Right lung (tissue), 10 donors: ENCODE measurements at places on chromosomes 6 and 20. TPM values are rescaled to one million over a fixed set of nuclear protein-coding genes. Genes with fewer than 3 reads are reported as not detected.
A peak's percentile ranks its signal among the peaks of the same experiment; 100 is the strongest.

DNA sequence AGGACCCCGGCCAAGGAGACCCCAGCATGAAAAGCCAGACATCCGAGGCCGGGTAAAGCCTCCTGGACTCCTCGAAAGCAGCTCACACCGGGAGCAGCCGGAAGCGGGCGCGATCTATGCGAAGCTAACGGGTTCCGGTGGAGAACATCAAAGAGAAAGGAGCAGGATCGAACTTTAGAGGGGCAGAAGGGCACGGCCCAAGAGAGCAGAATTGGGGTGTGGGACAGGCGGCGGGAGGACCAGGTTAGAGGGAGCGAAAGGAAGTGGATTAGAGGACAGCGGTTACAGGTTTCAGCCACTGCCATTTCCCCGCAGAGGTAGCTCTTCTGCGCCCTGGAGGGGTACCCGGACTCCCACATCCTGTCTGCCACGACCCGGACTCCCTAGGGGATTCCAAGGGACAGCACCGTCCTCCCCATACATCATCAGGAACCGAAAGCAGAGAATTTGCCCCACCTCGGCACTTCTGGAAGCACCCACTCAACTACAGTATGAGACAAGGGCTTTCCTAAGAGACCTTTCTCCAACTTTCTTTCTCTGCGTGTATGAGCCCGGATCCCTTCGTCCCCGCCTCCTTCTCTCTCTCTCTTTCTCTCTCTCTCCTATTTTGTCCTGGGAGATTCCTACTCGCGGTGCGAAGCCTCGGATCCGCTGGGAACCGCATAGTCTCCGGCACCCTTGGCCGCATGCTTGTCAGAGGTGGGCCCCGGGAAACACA is 507 bp upstream of the VGLL2 start:
- DNase-seq, result no peak

DNA sequence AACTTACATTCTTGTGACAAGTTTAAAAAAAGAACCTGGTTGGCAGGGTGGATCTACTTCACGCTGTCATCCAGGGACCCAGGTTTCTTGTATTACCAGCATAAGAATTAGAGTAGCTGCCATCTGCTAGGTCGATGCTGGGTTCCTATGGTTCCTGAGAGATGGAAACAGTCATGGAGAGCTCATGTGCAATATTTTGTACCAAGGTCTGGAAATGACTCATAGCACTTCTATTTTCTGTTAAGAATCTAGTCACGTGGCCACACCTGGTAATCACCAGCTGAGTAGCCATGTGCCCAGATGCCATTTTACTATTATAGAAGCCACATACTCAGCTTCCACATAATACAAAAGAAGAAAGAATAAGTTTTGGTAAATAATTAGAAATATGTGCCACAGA is 171.3 kb downstream of the CD83 start:
- no peak for DNase-seq

- no peak for DNase-seq
These were observed 111.2 kb upstream of the SIM1 start for GRCh38 chr6:100575921-100576320.

DNA sequence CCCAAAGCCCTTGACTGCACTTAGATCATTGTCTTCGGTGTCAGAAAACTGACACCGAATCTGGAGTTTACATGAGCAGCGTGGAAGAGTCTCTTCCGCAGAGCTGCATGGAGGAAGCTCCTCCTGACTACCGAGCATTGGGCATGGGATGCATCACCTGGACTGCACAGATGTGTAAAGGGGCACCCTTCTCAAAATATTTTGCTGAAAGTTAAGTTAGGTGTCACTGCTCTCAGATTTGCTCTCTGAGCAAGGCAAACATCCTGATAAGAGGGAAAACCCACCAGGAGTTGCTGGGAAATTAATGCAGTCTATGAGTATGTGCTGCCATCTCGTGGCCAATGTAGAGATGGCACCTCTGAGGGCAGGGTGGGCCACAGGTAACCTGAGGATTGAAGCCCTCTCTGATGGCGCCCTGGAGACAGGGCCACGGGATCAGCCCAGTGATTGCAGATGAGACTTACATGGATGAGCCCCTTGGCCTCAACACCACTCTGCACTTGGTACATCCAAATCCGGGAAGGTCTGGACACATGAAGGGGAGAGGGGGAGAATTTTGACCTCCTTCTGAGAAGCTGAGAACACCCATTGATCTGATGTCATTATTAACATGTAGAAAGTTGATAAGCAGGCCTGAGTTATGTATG is 129.9 kb downstream of the LPA start:
- DNase-seq, result peak; percentile 46

DNA sequence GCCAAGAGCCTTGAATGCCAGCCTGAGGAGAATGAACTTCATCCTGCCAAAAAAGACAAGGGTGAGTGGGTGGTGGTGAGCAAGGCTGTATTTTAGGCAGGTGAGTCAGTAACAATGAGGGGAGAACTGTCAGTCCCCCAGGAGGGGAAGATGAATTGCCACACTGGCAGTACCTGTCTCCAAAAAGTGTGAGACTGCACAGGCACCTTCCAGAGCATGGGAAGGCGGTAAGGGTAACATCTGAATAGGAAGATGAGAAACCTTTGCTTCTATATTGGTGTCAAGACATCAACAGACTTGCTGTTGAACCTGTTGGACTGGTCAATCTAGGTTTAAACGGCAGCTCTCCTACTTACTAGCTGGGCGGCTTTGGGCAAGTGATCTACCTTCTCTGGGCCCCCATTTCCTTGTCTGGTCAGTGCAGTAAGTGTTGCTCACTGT is 30.9 kb downstream of the STK35 start:
- no peak for DNase-seq

- DNase-seq, result no peak
These were observed 104.9 kb upstream of the IYD start for GRCh38 chr6:150263765-150264404.

DNA sequence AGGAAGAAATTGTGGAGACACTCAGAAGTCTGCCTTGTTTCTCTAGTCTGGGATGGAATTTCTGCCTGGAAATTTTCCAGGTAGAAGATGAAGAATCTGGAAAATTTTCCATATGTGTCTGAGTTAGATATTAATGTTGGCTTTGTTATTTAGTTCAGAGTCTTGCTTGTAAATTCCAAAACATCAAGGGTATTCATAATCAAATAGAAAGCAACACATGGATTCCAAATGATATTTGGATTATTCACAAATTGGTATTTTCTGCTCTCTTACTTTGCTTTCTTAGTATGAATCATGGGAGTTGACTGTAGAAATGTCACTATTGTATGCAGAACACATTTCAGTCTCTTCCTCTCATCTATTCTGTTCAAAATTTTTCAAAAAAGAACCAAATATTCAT is 116.0 kb downstream of the GRIK2 start:
- DNase-seq, result no peak

DNA sequence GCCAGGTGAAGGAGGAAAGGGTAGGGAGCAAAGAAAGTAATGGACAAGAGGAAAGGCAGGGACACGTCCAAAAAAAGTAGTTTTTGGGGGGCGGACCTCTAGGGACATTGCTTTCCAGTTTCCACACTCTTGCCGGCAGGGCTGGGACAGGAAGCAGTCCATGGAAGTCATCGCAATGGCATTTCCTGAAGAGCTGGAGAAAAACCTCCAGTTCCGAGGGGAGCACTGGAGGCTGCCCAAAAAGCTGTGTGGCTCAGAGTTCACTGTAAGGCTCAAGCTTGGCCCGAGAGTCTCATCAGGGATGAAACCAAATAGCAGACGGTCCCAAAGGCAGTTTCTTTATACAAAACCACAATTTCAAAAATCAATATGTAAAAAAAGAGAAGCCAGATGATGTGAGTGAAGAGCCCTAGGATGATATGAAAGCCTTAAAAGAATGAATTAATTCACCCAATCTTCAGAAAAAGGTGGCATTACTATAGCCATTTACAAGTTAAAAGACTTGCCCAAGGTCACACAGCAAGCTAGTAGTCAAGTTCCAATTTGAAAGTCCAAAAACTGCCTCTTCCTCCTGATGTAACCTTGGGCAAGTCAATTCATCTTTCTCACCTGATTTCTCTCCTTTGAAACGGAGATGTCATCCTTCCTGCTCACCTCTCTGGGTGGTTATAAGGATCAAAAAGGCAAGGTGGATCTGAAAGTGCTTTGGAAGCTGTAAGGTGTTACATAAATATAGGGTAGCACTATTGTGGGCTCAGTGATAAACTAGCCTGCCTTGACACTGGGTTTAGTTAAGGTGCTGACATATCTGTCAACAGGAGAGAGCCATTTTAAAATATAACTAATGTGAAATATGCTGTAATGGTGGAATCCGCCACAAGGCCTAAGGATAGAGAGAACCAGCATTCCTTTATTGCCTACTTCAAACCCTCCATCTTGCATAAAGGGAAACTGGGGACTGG is 9.1 kb downstream of the BCL2L1 start:
- DNase-seq, result no peak

DNA sequence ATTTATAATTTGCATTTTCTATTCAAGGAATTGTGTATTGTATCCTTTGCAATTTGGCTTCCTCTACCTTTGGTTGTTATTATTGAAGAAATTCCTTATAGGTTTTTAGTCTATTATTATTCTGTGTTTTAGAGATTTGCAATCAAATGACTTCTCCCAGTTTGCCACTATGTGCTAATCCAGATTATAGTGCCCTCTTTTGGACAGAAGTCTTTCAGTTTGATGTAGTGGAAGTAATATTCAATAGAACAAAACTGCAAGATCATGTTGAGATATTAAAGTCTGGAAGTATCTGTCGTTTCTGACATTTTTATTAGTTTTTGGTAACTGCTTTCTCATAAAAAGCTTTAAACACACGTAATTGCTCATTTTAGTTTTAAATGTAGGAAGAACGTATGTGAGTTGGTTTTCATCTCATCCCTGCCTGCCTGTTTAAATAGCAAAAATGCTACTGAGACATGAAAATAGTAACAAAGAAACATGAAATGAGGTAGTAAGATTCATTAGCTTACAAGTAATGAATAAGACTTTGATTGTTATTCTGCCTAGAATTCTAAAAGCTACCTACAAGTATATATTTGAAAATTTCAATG is 72.8 kb downstream of the RTN4IP1 start:
- no peak for DNase-seq

Gene PNLDC1
- polyA plus RNA-seq, result 0.30 TPM

GRCh38 chr20:63403403-63404105 is 42.4 kb upstream of the CHRNA4 start:
- no peak for DNase-seq

- DNase-seq, result no peak
These were observed 144.5 kb downstream of the MAP3K7 start for GRCh38 chr6:90442366-90442765.

Gene CLPSL2
- not detected for polyA plus RNA-seq

DNA sequence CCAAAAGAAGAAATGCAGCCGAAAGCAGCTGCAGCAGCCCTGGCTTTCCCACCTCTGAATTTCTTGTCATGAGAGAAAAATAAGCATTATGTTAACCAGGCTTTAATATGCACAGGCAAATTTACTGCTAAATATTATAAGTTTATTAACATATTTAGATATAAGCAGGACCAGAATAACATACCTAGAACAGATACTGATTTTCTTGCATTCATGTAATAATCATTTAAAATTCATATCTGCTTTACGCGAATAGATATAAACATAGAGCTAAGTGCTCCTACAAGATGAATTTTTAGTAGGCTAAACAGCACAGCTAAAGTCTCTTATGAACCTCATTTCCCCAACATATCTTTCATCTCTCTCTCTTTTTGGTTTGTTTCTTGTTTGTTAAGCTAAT is 14.7 kb downstream of the CD93 start:
- DNase-seq, result no peak

DNA sequence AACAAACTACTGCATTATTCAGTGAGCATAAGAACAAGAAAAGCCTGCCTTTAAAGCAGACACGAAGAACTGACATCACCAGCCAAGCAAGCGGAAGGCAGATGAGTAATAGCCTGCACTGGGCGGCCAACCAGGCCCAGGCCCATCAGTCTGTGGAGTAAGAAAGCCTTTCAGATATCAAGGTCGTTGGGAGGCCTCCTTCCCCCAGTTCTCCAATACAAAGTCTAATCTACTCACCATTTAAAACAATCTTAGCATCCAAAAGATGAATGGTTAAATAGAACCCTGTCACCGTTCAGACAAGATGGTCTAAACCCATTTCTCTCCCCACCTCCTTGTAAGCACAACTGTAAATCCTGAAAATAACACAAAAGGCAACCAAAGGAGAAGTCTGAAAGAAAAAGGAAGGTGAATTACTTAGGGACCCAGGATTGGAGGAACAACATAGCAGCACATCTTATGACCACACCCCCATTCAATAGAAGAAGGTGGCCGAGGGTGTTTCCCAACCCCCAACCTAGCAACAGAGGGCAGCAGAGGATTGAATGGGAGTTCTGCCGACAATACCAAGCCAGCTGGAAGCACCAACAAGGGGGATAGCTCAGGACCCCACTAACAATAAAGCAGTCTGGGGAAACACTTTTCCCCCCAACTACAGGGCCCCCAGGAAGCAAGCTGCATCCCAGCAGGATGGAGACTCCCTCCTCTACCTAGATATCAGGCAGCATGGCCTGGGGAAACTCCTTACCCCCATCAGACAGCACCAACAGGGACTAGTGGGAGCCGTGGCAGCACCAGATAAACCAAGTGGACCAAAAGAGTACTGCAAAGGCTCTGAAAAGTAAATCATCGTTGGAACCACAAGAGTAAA is 67.9 kb downstream of the ZHX3 start:
- no peak for DNase-seq

- no peak for DNase-seq
These were observed 27.6 kb downstream of the CDH26 start for GRCh38 chr20:59985864-59986263.

GRCh38 chr6:151057061-151057460 is 182.7 kb upstream of the AKAP12 start:
- no peak for DNase-seq

Gene BPI
- polyA plus RNA-seq, result 0.80 TPM

Gene B3GALT4
- polyA plus RNA-seq, result 4.8 TPM

- DNase-seq, result no peak
These were observed 9.2 kb downstream of the LAMP5 start for GRCh38 chr20:9523636-9524035.

Gene CAPN11
- polyA plus RNA-seq, result 0.12 TPM

Gene ARG1
- polyA plus RNA-seq, result 1.2 TPM

Gene TOMM6
- polyA plus RNA-seq, result 204 TPM

Gene SPAG4
- 1.9 TPM for polyA plus RNA-seq

GRCh38 chr20:3238616-3239025 is 369 bp downstream of the SLC4A11 start:
- no peak for DNase-seq

Gene HSPA12B
- polyA plus RNA-seq, result 34.6 TPM

Gene HLA-DRB1
- 23.4 TPM for polyA plus RNA-seq

DNA sequence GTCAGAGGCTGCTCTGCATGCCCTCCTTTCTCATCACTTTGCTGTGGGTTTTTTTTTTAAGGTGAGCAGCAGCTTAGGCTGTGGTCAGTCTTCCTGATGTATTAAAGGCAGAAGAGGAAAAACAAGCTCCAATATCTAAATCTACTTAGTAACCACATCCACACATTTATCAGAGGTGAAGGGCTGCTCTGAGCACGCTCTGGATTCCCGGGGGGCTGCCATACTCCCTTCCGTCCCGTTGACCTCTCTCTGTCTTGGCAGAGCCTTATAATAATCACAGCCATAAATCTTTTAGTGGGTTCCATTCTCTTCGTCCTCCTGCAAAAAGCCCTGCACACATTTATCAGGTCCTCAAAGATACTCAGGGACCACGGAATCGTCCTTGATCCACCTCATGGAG is 2.7 kb upstream of the LEMD2 start:
- no peak for DNase-seq
